ENCODE measurements at places on chromosomes 11 and 22.

DNA sequence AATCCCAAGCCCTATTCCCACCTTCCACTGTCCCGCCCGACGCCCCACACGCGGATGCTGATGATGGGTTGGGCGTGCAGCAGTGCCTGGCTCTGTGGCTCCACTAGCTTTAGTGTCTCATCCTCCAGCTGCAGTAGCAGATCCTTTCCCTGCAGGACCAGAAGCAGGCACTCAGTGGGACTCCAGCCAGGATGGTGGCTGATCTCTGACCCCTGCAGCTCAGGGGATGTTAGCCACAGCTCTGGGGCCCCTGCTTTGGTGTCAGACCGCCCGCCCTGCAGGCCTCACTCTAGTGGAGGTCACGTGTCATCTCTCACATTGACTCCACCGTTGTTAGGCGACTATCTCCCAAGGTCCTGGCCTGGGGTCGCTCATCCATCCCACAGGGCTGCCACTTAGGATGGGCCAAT, 11.8 kb downstream of the SMPD1 start:
- DNase-seq, result no peak

GRCh38 chr11:27218421-27219038, 144.5 kb downstream of the CCDC34 start:
- DNase-seq, result no peak

- DNase-seq, result no peak
Observed at GRCh38 chr11:118236170-118236569, 11.4 kb upstream of the JAML start.

DNA sequence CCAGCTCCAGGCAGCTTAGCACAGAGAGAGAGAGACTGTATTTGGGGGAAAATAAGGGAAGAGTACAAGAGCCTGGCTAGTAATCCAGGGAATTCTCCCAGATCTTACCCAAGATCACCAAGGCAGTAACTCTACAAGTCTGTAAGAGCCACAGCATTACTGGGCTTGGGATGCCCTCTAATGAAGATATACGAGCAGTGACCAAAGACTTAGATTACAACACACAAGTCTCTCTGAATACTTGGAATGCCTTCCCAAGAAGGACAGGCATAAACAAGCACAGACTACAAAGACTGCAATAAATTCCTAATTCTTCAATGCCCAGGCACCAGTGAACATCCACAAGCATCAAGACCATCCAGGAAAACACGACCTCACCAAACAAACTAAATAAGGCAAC, 17.7 kb downstream of the DNAJC24 start:
- DNase-seq, result no peak

DNA sequence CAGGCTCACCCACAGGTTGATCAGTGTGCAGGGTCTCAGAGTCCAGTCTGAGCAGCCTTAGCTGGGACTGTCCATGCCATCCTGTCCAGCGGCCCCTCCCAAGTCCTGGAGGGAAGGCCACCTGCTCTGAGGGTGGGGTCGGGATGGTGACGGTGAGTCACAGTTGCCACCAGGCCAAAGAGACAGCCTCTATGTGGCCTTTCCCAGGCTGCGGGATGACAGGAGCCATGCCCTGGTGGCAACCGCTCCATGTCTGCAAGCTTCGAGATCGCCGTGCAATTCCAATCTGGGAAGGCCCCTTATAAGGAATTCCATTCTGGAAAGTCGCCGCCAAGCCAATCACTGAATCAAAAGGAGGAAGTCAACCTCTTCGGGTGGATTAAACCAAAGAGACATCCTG, 47.5 kb downstream of the RTL6 start:
- no peak for DNase-seq

DNA sequence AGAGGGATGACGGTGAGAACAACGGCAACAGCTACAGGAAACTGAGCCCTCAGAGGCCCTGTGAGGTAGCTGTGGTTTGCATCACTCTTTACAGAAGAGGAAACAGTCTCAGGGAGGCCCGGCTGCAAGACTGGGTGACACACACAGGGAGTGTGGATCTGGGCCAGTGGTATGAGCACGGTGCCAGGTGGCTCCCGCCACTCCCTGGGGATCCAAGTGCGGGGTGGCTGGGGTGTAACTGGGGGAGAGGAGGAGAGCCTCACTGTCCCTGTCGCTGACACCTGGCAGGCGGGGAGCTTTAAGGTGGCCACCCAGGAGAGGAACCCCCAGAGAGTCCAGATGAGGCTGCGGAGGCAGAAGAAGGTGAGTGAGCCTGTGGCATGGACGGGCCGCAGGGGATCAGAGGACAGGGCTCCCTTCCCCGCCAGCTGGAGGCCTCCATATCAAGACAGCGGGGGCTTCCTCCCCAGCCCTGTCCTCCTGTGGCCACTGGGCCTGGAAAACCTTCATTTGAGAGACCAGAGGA, 5.6 kb downstream of the RGL4 start:
- DNase-seq, result no peak

- no peak for DNase-seq
Observed at GRCh38 chr22:42154293-42155052, 23.9 kb upstream of the CYP2D6 start.

- no peak for DNase-seq
Observed at GRCh38 chr22:26482161-26482560, 1.4 kb downstream of the HPS4 start.

- no peak for DNase-seq
Observed at GRCh38 chr22:42179616-42180015, 49.0 kb upstream of the CYP2D6 start.

DNA sequence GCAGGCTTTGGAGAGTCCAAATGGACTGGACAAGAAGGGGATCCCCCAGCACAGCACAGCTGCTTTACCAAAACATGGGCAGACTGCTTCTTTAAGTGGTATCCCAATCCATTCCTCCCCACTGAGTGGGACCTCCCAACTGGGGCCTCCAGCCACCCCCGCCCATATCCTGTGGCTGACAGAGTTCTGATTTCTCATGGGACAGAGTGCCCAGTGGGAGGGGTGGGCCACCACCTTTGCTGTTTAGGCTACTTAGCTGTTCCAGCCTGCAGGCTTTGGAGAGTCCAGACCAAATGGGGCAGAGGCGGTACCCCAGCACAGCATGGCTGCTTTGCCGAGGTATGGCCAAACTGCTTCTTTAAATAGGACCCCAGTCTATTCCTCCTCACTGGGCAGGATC, 26.9 kb upstream of the DEUP1 start:
- no peak for DNase-seq

DNA sequence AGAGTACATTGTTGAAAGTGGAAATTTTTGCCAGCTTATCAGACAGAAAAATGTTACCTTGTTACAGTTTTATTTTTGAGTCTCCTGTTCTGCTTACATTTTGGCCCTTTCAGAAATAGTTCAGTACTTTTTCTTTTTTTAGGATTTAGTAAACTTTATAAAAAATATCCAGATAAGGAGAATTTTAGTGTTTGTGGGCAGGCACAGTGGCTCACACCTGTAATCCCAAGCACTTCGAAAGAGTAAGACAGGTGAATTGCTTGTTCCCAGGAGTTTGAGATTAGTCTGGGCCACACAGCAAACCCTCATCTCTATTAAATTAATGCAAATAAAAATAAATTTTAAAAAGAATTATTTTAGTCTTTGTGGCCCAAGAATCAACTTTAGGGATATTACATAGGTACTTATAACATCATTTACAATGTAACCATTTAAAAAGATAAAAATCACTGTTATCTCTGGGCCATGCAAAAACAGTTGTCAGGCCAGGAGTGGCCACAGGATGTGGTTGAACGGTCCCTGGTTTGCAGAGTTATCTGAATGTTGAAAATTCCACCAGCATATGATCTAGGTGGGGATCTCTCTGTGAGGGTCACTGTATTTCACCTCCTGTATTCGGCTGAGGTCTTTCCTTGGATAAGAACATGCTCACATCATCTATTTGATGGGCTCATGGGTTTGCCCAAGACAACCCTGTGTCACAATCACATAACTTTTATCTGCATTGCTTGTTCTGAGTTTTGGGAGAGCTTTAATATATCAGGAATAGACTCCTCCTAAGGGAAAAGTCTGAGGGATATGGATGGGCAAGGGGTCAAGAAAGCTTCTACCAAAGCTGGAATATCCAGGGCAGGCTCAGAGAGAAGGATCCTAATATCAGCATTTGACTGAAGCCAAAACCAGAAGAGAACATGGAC, 91.5 kb downstream of the GGTLC2 start:
- no peak for DNase-seq

DNA sequence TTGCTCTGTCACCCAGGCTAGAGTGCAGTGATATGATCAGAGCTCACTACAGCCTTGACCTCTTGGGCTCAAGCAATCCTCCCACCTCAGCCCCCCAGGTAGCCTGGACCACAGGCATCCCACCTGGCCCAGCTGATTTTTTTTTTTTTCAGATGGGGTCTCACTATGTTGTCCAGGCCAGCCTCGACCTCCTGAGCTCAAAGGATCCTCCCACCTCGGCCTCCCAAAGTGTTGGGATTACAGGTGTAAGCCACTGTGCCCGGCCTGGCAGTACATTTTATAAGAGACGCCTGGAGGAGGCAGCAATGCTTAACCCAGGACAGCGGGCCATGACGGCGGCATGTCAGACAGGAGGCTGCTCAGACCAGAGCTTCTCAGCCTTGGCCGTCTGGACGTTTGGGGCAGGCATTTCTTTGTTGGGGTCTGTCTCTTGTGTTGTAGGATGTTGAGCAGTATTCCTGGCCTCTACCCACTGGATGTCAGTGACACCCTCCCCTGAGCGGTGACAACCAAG, 4.3 kb downstream of the LGALS2 start:
- no peak for DNase-seq

DNA sequence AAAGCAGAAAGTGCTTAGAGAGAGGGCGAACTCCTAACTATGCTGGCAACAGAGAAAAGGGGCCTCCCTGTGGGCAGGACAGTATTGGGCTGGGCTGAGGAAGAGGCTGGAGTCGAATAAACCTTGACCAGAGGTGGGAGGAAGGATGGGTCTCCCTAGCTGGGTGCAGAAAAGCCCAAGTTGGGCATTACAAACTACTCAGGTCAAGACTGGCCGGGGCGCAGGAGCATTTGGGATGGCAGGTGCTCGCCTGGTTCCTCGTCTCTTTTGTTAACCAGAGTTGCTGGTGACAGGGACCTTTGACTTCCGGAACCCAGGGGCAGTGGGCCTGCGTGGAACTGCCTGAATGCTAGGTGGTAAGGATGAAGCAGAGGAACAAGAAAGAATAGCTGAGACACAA, 80.3 kb upstream of the SHISAL1 start:
- peak; percentile 36 for DNase-seq

GRCh38 chr22:19645391-19645790, 68.9 kb upstream of the SEPTIN5 start:
- DNase-seq, result no peak

DNA sequence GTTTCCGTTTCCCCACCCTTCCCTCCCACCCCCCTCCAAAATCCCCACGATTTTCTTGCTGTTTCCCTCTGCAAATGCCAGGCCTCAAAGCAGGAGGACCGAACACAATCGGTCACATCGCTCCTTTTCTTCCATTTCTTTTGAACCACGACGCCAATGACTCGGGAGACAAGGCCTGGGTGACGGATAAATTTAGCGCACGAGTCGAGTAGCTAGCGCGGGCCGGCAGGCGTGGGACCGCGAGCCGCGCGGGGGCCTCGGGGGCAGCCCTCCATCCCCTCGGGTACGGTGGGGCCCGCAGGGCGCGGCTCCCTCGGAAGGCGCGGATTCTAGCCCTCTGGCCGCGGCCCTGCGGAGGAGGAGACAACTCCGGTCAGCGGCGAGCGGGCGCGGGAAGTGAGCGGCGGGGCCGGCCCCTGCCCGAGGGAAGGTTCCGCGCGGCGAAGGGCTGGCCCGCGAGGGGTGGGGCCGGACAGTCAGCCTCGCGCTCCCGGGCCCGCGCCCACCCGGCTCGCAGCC, 414 bp downstream of the JOSD1 start:
- DNase-seq, result peak; percentile 90

GRCh38 chr11:17748761-17749721, 14.5 kb downstream of the KCNC1 start:
- no peak for DNase-seq

- DNase-seq, result no peak
Observed at GRCh38 chr11:110130642-110131238, 37.5 kb downstream of the ZC3H12C start.

GRCh38 chr11:124068601-124069110, 27.5 kb upstream of the OR10G7 start:
- DNase-seq, result no peak

- no peak for DNase-seq
Observed at GRCh38 chr11:45935349-45936064, 13.1 kb downstream of the LARGE2 start.

DNA sequence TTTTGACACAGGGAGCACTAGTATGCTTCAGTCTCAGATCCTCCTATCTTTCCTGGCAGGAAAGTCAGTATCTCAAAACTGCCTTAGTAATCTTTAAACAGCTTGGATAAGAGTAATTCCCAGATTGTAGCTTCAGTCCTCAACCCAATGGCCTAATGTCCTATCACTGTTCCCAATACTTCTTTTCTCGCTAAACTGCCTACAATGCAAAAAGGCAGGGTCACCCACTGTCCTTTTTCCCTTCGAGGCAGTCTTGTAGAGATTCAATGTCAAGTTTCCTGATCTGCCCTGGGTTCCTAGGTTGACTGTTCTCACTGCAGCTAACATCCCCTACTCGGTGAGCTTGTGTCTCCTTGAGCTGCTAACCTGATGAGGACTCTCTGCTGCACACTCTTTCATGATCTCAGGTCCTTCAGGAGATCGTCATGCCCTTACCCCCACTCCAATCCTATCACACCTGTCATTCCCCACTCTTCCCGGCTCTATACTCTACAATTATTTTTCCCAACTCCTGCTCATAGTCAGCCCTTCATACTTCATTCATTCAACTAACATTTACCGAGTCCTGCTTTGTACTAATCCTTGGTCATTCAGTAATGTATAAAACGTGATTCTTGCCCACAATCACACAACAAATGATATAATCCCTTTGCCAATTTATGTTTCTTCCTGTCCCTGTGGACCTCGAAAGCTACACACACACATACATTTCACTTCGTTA, 904 bp downstream of the C2CD3 start:
- DNase-seq, result no peak

DNA sequence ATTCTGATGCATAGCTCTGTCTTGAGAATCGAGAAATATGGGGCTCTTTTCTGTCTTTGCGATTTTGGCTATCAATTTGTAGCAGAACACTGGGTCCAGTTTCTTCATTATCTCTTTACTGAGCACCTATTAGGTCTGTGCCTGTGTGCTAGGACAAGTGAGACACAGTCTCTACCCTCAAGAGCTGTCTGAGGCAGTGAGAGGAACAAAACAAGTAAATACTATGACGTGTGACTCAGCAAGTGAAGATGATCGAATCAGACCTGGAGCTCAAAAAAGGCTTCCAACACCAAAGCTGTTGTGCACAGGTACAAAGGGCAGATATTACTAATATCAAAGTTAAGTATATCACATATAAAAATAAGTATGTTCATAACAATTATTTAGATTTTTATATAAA, 52.4 kb downstream of the LGR4 start:
- no peak for DNase-seq

- no peak for DNase-seq
Observed at GRCh38 chr11:130819625-130820024, 96.7 kb downstream of the SNX19 start.

GRCh38 chr11:2858995-2859698, 26.4 kb downstream of the CDKN1C start:
- no peak for DNase-seq

GRCh38 chr11:4547416-4547815, 2.4 kb downstream of the OR52M1 start:
- DNase-seq, result no peak

All from suprapubic skin (tissue), 4 donors.